ENCODE measurements at places on chromosomes 1 and 21.

DNA sequence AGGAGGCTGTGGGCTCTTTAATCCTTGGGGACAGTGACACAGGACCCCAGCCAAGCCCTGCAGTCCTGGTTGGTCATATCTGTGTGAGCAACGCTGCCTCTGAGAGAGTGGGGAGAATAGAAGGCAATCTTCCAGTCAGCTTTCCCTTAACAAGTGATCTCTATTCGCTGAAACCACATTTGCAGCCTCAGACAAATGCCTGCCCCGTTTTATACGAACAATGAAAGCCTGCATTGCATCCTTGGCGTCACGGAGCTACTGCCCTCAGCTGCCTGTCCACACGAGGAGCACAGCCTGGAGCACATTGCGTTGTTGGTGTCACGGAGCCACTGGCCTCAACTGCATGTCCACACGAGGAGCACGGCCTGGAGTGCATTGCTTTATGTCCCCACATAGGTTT lies 150.2 kb upstream of the ARHGEF16 start:
- no peak for DNase-seq

DNA sequence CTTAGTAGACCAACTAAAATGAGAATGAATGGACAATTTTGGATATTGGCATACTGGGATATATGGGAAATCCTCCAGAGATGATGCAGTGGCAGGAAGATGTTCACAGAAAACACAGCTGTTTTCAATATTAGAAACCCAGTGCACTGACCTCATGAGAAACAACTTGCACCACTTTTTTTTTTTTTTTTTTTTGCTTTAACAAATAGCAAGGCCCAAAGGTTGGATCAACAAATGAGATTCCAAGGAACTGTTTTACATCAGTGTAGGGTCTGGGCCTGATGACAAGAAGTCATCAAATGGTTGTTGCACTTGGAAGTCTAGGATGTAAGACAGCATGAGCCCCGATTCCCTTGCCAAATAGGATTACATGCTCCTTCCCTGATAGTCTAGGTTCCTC lies 110.7 kb downstream of the SLC25A24 start:
- no peak for DNase-seq

DNA sequence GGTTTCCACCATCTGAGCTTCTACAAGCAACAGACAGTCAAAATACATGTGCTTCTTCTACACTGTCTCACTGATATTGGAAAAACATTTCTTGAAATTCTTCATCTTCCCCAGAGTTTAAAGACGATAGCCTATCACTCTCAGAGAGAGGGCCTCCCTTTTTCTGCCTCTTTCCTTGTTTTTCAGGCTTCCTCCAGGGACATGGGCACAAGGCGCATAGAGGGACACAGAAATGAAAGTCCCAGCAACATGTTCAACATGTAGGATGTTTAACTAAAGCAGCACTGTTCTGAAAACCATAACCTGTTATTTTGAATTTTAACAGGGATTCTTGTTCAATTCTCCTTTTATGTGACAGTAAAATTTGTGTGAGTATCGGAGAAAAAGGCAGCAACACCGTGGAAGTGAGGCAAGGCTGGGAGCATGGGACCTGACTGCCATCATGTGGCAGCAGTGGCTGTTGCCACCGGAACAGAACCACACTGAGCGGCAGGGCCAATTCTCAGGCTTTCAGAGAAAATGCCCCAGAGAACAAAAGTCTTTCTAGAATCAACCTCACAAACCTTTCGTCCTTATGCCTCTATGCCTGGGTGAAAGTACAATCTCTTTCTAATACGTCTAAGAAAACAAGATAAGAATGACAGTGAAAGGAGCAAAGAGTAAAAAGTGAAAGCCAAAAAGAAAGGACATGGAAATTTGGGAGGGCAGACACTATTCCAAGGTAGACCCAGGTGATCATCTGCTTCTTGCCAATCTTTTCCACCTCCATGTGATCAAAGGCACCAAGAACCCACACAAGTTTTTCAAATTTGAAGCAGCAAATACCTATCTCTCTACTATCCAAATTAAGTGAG lies 54.5 kb downstream of the PCNX2 start:
- peak; percentile 40 for DNase-seq

- DNase-seq, result no peak
Observed at GRCh38 chr21:36551321-36551720, 71.4 kb upstream of the CLDN14 start.

DNA sequence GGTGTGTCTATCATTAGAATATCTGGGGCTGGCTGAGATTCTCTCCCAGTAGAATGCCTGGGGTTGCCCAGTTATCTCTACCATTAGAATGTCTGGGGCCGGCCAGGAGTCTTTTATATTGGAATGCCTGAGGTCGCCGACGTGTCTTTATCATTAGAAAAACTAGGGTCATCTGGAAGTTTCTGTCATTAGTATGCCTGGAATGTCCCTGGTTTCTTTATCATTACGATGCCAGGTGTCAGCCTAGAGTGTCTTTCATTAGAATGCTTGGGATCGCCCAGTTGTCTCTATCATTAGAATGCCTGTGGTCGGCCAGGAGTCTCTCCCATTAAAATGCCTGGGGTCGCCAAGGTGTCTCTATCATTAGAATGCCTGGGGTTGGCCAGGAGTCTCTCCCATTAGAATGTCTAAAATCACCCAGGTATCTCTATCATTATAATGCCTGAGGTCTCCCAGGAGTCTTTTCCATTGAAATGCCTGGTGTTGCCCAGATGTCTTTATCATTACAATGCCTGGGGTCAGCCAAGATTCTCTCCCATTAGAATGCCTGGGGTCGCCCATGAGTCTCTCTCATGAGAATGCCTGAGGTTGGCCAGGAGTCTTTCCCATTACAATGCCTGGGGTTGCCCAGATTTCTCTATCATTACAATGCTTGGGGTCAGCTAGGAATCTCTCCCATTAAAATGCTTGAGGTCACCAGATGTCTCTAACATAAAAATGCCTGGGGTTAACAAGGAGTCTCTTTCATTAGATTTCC lies 53.2 kb downstream of the RNF187 start:
- DNase-seq, result no peak

DNA sequence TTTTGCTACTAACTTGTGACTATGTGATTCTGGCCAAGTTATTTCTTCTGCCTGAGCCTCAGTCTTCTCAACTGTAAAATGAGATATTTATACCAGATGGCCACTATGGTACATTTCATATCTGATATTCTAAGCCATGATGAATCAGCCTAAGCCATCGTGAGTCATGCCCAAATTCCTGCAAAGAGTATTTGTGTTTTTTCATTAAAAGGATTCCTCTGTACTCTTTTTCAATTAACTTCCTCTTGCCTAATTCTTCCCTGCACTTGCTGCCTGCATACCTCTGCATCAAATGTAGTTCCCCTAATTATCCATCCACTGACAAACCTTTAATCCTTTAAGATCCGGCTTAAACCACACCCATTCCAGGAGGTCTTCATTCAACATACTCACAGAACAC lies 575.1 kb upstream of the BEND5 start:
- DNase-seq, result no peak

GRCh38 chr1:180762796-180763195 lies 131.0 kb downstream of the XPR1 start:
- no peak for DNase-seq

DNA sequence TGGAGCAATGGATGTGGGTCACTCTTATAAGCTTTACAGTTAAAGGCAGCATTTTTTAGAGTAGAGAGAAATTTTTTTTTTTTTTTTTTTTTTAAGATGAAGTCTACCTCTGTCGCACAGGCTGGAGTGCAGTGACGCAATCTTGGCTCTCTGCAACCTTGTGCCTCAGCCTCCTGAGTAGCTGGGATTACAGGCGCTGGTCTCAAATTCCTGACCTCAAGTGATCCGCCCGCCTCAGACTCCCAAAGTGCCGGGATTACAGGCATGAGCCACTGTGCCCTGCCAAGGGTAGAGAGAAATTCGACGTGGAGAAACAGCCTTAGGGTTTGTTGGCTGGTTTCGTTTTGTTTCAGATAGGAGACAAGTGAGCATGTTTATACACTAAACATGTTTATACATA lies 594.2 kb upstream of the ADAMTS5 start:
- no peak for DNase-seq

GRCh38 chr1:2545754-2546514 lies 10.2 kb upstream of the TNFRSF14 start:
- DNase-seq, result peak; percentile 96

DNA sequence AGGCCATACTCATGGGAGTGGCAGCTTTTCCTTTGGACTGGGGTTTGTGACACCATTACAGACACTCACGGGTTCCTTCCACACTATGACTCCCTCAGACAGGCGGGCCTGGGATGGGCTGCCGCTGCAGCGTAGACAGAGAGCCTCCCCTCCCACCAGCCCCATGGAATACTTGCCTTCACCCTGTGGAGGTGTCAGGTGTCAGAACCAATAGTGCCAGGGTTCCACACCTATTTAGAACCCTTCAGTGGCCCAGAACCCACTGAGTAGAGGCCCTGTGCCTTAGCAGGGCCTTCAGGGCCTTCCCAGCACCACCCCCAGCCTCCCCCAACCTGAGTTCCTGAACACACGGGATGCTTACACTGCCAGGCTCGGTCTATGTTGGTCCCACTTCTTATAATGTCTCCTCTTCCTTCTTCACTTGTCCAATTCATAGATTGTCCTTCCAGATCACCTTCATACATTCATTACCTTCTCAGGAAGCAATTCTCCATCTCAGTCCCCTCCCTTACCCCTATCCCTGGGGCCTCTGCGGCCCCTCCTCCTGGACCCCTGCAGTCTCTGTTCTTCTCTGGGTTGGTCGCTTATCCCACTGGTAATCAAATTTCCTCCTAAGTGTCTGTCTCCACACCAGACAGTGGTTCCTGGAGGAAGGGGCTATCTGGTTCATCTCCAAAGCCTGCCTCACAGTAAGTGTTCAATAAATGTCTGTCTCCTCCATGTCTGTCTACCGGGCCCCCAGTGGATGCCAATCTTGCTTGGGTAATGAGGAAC lies 1.4 kb upstream of the RHBG start:
- DNase-seq, result no peak

All from K562 (cell line).